HS-5 (cell line): ENCODE measurements at places on chromosomes 2 and 18.

DNA sequence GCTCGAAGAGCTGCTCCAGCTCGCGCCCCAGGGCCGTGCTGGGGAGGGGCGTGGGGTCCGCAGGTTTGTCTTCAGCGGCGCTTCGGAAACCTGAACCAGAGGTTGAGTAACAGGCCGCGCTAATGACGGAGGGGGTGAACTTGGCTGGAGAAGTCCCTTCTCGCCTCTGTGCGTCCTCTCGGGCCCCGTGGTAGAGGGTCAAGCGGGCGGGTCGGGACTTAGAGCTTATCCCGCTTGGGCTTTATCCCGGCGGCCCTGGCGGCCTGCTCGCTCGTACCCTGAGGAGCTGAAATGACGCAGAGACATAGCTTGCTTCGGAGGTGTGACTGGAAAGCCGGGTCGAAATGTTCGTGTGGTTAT, 479 bp downstream of the RNMT start:
- peak; percentile 15 for DNase-seq

DNA sequence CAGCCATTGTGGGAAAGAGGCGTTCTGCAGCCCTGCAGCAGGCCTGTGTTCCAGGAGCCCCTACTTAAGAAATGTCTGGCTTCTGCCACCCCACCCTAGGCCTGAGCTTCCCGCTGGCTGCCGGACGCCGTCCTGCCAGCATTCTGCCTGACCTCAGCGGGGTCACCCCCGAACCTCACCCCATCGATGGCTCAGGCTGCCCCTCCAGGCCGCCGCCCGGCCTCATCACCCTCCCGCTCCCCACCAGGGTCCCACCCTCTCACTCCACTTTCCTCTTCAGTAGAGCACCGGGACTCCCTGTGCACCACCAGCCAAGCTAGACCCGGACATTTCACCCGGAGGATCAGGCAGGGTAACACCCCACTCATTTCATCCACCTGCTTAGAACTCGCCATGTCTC, 73.6 kb upstream of the SALL3 start:
- no peak for DNase-seq

- DNase-seq, result no peak
Measured at GRCh38 chr2:69797836-69798289, 31.6 kb upstream of the GMCL1 start.

GRCh38 chr2:74552914-74553811, 579 bp downstream of the LOXL3 start:
- no peak for DNase-seq

GRCh38 chr18:77130229-77131099, 2.1 kb downstream of the MBP start:
- no peak for DNase-seq

DNA sequence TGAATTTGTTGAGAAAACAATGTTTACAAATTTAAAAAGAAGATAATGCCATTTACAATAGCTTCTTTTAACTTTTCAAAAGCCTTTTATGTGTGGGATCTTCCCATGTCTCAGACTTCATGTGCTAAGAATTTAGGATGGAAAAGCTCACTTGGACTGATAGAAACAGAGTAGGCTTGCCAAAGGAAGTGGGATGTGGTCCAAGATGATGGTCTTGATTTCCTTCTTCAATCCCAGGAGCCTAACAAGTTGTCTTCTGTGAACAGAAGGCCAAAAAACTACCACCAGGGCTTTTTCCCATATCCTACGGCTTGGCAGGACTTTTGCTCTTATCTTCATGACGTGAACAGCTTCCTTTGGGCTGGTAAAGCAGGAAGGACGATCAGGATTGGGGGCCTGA, 9.5 kb downstream of the CXCR4 start:
- DNase-seq, result no peak

- no peak for DNase-seq
Measured at GRCh38 chr2:121627525-121628050, 21.7 kb downstream of the CLASP1 start.

GRCh38 chr18:12606592-12607315, 51.2 kb downstream of the SPIRE1 start:
- DNase-seq, result peak; percentile 33

DNA sequence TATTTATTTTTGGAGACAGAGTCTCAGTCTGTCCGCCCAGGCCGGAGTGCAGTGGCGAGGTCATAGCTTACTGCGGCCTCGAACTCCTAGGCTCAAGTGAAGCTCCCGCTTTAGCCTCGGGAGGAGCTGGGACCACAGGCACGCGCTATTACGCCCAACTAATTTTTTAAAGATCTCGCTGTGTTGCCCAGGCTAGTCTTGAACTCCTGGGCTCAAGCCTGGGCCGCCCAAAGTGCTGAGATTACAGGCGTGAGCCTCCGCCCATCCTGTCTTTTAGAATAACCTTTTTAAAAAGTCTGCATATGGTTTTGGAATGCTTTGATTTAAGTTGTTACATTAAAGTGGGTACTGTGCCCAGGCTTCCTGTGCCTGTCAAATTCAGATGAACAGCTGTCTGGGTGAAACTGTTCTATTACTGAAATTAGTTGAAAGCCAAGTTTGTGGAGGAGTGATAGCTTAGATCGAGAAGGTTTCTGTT, 944 bp downstream of the RAB3GAP1 start:
- DNase-seq, result no peak

DNA sequence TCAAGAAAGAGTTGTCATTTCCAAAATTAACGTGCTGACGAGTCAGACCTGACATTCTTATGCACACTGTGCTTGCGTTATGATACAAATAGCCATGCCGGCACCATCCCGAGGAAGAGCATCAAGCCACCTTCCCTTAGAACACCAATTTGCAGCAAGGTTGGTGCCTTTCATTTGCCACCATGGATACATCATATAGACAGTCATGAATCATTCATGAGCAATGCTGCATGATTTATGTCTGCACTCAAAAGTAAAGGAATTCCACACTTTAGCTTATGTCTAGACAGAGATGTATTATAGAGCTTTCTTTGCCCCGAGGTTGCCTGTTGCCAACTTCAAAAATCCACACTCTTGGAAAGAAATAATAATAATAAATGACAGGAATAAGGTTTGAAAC, 166.9 kb downstream of the VWC2L start:
- no peak for DNase-seq

GRCh38 chr18:58341916-58342315, 287.0 kb downstream of the ALPK2 start:
- no peak for DNase-seq

GRCh38 chr2:204110338-204110741, 173.8 kb downstream of the ICOS start:
- DNase-seq, result no peak

DNA sequence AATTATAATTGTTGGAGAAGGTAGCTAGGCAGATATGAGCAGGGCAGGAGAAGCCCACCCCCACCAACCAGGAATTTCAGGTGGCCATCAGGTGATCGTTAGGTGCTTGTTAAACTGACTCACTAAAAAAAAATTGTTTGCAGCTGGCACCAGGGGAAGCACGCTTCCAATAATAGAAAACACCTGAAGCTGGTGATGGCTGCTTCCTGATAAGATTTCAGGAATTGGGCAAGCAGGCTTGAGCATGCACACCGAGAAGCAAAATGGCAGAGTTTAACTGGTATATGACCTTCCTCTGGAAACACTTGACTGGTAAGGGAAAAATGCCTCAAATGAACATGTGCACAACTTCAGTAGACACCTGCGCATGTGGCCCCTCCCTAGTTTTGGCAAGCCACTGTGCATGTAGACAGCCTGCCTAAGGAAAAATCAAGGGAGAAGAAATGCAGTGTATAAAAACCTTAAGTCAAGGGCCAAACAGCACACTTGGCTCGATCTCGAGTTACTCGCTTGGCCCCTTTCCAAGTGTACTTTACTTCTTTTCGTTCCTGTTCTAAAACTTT, 292.8 kb downstream of the CCDC85A start:
- no peak for DNase-seq

DNA sequence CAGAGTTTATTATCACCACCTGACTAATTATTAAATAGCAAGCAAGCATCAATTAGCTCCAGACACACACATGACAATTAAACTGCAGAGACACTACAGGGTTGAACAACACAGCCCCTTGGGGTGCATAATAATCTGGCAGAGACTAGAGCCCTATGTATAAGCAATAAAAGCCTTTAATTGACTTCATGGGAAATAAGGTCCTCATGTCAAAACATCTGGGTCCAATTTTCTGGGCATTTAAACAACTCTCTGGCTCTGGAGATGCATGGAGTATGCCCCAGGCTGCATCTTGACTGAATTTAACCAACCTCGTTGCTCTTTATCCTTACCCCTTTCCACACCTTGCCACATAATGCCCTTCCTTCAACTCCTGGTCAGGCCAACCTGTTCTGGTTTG, 270.7 kb upstream of the THUMPD2 start:
- DNase-seq, result no peak

GRCh38 chr2:212088353-212088752, 450.2 kb downstream of the ERBB4 start:
- no peak for DNase-seq

DNA sequence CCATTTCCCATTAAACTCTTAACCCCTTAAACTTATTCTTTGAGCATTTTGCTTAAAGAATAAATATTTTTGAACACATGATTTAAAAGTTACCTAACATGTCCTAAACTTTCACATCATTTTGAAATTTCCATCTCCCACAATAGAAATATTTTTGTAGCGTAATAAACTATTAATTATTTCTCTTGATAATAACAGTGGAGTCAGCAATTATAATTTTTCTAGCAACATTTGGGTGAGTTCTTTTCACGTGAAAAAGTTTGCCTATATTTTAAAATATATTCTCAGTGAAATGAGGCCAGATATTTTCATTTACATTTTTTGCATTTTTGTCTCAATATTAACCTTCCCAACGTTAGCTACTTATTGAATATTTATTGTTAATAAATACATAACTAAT, 320.4 kb upstream of the CRIM1 start:
- DNase-seq, result no peak

GRCh38 chr2:70226781-70227180, 21.6 kb downstream of the TIA1 start:
- DNase-seq, result no peak

DNA sequence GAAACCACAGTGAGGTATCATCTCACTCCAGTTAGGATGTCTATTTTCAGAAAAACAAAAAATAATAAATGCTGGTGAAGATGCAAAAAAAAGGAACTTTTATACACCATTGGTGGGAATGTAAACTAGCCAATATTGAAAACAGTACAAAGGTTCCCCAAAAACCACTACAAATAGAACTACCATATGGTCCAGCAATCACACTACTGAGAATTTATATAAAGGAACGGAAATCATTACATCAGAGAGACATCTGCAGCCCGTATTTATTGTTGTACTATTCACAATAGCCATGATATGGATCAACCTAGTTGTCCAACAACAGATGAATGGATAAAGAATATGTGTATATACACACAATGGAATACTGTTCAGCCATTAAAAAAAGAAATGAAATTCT, 52.0 kb downstream of the ORC4 start:
- DNase-seq, result no peak

- DNase-seq, result no peak
Measured at GRCh38 chr2:24351627-24351938, 8.8 kb downstream of the ITSN2 start.

- no peak for DNase-seq
Measured at GRCh38 chr2:241153616-241154015, 3.3 kb downstream of the PPP1R7 start.

- DNase-seq, result no peak
Measured at GRCh38 chr2:109059474-109060165, 69.4 kb upstream of the SH3RF3 start.

DNA sequence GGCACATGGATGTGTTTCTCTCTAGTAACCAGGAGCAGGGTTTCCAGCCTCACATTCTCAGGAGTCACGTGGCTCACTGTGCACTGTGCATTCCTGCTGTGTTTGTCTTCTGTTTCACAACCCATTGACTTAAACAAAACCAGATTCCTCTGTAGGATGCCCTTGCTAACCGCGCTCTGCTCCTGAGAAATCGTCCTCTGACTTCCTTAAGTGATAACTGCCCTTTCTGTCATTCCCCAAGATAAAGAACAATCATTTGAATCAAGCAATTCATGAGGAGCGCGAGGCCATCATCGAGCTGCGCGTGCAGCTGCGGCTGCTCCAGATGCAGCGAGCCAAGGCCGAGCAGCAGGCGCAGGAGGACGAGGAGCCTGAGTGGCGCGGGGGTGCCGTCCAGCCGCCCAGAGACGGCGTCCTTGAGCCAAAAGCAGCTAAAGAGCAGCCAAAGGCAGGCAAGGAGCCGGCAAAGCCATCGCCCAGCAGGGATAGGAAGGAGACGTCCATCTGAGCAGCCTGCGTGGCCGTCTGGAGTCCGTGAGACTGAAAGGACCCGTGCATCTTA, 60.2 kb downstream of the RALBP1 start:
- peak; percentile 79 for DNase-seq

- DNase-seq, result no peak
Measured at GRCh38 chr18:32372381-32373061, 98.2 kb downstream of the GAREM1 start.

- DNase-seq, result no peak
Measured at GRCh38 chr18:39793609-39794008, 2161.4 kb upstream of the PIK3C3 start.

- DNase-seq, result no peak
Measured at GRCh38 chr2:8246137-8246536, 435.7 kb upstream of the ID2 start.

- no peak for DNase-seq
Measured at GRCh38 chr2:56133931-56134629, 49.7 kb upstream of the CCDC85A start.

DNA sequence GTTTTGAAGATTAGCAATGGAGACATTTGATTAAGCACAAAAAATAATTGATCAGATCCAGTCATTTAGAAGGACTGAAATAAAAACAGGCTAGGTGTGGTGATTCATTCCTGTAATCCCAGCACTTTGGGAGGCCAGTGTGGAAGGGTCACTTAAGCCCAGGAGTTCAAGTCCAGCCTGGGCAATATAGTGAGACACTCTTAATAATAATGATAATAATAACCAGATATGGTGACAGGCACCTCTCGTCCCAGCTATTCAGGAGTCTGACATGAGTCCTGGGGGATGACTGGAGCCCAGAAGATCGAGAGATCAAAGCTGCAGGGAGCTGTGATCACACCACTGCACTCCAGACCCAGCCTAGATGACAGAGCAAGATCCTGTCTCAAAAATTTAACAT, 3.5 kb upstream of the FN1 start:
- DNase-seq, result no peak

DNA sequence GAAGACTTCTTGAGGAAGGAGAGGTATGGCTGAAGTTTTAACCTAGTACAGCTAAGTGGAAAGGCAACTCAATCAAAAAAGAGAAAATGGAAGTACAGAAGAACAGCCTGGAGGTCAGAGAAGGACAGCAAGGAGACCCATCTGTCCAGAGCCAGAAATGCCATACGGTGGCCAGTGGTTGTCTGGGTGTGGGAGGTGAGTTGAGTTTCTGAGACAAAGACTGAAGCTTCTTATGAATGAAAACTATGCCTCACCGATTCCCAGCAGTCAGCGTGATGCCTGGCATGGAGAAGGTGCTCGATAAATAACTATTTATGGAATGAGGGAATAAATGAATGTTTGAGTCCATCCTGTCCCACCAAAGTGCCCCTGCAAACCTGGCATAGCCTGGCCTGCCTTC, 98.8 kb downstream of the MRO start:
- DNase-seq, result no peak

DNA sequence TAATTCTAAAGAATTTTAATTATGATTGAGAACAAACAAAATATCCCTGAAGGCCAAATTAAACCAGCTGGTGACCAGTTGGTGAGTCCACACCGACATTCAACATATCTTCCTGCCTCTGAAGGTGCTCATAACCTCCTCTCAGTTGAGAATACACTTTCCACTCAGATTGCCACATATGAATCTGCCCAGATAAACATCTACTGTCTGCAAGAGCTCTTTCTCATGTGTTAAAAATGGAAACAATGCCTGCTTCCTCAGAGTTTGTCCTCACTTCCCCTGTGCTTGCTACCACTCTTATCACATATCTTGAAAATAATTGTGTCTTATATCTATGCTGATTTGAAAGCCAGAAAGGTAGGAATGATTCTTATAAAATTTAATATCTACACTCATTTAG, 177.7 kb upstream of the GULP1 start:
- DNase-seq, result peak; percentile 8
